ENCODE measurements at places on chromosomes 2 and 18.

DNA sequence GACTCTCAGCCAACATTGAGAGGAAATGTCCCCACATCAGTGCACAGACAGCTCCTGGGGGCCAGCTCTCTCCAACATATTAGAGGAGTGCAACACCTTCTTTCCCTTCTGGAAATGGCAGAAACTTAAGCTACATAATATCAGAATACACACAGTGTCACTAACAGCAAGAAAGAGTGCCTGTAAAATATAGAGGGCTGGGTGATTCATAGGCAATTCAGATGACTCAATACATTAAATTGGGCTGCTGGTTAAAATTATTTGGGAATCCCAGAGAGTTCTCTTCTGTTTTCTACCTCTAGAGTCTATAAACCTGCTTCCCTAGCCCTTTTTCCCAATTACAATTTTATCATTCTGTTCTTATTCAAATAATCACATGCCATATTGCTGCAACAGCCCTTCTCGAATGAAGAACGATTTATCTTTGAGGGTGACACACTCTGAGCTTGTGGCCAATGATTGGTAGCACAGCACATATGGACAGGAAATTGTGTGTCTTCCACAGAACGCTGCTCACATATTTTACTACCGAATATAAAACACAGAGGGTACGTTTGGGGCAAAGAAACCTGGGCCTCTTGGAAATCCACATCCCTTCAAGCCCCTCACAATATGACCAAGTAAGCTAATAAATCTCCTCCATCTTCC, 381.2 kb downstream of the MBD2 start:
- no peak for DNase-seq

DNA sequence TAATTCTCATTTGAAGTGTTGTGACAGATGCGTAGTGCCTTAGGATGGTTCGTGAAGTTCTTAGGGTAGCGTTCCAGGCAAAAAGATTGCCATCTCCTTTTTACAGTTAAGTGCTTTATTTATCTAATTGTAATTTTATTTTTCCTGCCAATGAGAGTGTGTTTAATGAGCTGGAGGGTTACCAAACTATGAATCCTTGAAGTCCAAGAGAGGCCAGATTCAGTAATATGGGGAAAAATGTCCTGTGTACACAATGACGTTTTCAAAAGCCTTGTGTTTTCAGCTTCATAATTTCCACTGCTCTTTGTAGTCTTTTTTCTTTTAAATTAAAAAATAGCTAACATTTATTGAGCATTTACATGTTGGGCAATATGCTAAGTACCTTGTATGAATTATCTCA, 23.8 kb downstream of the ACYP2 start:
- no peak for DNase-seq

DNA sequence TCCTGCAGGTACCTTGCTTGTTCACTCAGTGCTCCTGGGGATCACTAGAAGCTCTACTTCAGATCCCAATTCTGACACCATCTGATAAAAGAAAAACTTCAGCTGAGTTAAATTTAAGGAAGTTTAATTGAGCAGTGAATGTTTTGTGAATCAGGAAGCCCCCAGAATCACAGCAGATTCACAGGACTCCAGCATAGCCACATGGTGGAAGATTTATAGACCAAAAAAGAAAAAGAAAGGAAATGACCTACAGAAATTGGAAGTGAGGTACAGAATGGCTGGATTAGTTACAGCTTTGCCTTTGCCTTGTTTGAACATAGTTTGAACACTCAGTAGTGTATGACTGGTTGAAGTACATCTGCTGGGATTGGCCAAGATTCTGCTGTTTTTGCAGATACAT, 182.7 kb upstream of the SCN7A start:
- DNase-seq = no peak

GRCh38 chr2:56287974-56288373, 104.2 kb downstream of the CCDC85A start:
- DNase-seq = no peak

DNA sequence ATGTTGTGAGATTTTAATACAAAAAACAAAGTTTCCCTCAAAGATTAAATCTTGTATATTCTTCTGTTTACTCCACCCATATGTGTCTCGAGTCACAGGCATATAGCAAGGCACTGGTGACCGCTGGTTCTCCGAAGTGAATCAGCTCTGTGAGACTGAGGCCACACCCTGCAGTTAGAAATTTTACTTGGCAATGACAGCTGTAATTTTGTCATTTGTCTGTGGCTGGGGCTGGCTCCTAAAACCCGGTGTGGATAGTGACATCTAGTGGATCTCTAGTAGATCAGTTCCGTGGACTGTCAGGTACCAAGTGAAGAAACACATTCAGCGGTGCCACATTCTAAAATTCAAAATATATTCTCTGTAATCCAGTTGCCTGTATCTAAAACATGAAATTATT, 278.0 kb downstream of the NEDD4L start:
- DNase-seq = peak; percentile 9

DNA sequence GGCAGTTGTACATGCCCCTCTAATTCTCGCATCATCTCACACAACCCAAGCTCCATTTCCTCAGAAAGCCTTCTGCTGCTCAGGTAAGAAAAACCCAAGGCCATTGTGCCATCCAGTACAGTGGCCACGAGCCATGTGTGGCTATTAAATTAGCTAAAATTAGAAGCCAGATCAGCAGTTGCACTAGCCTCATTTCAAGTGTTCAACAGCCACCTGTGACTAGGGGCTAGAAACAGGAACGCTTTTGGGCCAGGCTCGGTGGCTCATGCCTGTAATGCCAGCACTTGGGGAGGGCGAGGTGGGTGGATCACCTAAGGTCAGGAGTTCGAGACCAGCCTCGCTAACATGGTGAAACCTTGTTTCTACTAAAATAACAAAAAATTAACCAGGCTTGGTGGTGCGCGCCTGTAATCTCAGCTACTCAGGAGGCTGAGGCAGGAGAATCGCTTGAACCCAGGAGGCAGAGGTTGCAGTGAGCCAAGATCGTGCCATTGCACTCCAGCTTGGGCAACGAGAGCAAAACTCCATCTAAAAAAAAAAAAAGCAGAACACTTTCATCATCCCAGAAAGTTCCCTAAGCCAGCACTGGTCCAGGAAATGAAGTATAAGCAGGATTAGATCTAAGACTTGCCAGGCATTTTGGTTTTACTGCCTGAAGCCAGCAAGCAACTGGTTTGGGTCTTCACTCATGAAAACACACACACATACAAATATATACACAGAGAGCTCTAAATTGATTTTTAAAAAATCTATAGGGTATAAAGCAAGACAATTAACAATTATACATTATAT, 35.7 kb downstream of the ATP8B1 start:
- no peak for DNase-seq

- no peak for DNase-seq
Observed at GRCh38 chr18:9890957-9891356, 5.2 kb downstream of the TXNDC2 start.

DNA sequence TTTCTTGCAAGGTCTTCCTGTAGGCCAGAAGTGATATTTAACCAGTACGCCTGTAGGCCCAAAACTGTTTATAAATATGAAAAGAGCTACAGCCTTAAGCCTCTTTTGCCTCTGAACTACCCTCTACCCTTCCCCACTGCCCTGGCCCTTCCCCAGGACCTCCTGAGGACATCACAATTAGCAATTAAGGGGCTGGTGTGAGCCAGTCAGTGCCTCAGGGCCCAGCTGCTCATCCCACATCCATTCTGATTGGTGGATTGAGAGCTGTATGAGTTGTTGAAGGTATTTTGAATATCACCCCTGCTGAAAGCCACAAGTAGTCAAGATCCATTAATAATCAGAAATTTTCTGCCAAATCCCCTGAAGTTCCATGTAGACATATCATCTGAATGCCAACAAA, 126.3 kb upstream of the TACR1 start:
- no peak for DNase-seq
